Germinal center (tissue), 1 donor: ENCODE measurements at places on chromosomes 5 and 9.

GRCh38 chr5:160442824-160443431, 21.3 kb downstream of the PTTG1 start:
- no peak for DNase-seq

- no peak for DNase-seq
Observed at GRCh38 chr5:104569621-104570020, 1007.0 kb upstream of the NUDT12 start.

DNA sequence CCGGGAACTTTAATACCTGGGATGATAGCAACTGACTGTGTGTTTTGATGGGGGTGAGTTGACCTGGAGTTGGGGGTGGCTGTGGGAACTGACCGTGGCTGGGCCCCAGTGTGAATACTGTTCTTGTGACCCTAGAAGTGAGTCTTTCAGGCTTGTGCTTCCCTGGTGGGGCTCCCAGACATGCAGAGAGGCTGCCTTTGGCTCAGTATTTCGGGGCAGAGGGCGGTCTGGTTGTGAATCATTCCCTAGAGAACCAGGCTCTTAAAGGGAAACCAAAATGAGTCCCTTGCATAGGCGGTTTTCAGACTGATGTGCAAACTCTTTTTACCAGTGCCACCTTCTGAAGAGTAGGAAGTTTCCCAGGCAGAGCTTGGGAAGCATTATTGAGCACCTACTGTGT, 132.1 kb downstream of the MACROH2A1 start:
- no peak for DNase-seq

GRCh38 chr5:68405784-68406743, 190.5 kb downstream of the PIK3R1 start:
- DNase-seq, result no peak

DNA sequence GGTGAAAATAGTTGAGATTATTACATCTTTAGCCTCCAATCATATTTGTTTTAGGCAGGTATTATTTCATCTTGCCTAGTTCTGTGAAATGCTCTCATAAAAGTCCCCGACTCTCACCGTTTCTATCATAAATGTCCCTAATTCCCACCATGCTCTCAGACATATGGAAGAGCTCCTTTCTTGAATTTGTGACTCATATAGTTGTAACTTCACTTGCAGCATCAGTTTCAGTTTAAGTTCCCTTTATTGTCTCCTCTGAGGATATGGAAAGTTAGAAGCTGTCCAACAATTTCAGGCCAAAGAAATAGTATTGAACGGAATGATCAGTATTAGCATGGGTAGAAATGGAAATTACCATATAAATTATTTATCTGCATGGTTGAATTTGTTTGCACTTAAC, 187.5 kb upstream of the NR4A3 start:
- no peak for DNase-seq

GRCh38 chr5:2575871-2576270, 175.6 kb downstream of the IRX2 start:
- no peak for DNase-seq

DNA sequence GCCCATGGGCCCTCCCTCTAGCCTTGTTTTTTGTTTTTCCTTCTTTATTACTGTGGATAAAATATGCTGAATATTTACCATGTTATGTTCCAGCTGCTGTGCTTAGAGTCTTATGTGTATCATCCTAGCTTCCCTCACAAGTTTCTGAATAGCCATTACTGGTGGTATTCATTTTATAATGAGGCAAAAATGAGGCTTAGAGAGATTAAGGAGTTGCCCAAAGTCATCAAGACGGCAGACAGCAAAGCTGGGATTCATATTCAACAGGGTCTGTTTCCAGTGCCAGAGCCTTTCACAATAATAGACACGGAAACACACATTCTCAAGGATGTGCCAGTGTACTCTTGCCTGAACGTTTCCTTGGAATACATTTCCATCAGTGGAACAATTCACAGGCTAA, 258.1 kb downstream of the CTNND2 start:
- DNase-seq, result no peak

- DNase-seq, result no peak
Observed at GRCh38 chr5:128009403-128009802, 74.2 kb upstream of the SLC12A2 start.

GRCh38 chr9:17905366-17905765, 326.5 kb downstream of the SH3GL2 start:
- DNase-seq, result no peak

GRCh38 chr5:45796959-45797553, 100.9 kb upstream of the HCN1 start:
- DNase-seq, result no peak

DNA sequence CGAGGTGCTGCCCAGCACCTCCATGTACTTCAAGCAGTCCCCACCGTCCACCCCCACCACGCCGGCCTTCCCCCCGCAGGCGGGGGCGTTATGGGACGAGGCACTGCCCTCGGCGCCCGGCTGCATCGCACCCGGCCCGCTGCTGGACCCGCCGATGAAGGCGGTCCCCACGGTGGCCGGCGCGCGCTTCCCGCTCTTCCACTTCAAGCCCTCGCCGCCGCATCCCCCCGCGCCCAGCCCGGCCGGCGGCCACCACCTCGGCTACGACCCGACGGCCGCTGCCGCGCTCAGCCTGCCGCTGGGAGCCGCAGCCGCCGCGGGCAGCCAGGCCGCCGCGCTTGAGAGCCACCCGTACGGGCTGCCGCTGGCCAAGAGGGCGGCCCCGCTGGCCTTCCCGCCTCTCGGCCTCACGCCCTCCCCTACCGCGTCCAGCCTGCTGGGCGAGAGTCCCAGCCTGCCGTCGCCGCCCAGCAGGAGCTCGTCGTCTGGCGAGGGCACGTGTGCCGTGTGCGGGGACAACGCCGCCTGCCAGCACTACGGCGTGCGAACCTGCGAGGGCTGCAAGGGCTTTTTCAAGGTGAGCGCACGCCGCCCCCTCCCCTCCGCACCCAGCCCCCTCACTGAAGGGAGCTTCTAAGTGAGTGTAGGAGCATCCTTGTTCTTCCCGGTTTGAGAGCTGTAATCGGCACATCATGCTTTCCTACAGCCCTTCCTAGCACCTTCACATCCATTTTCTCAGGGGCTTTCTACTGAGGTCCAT, 6.9 kb downstream of the NR4A3 start:
- no peak for DNase-seq

DNA sequence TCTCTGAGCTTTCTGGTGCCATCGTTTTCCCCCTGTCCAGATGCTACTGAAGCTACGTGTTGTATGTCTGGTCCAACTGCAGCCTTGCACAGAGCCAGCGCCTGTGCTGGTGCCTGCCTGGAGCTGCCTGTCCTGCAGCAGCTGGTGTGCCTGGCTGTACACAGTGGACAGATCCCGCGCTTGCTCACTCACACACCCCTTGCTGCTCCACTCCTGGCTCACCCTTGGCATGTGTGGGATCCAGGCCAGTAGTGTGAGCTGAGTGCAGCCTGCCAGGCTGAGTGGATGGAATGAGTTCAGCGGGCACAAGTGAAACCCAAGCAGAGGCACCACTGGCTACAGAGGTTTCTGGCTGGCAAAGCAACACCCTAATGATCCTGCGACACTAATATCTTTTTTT, 40.4 kb downstream of the FER start:
- no peak for DNase-seq

GRCh38 chr5:88769165-88769564, 113.8 kb downstream of the MEF2C start:
- no peak for DNase-seq

- DNase-seq, result peak; percentile 6
Observed at GRCh38 chr5:171207256-171207847, 101.7 kb upstream of the TLX3 start.

DNA sequence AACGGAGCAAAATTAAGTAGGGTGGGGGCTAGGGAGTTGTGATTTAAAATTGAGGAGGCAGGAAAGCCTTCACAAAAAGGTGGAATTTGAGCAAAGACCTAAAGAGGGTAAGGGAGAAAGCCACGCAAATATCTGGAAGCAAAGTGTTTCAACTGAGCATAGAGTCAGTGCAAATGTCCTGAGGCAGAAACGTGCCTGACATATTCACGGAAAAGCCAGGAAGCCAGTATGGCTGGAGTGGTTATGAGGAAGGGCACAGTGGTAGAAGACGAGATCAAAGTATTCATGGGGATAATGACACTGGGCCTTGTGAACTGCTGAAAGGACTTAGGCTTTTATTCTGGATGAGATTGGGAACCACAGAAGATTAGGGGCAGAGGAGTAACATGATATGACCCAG, 268.4 kb downstream of the MAN2A1 start:
- DNase-seq, result no peak

DNA sequence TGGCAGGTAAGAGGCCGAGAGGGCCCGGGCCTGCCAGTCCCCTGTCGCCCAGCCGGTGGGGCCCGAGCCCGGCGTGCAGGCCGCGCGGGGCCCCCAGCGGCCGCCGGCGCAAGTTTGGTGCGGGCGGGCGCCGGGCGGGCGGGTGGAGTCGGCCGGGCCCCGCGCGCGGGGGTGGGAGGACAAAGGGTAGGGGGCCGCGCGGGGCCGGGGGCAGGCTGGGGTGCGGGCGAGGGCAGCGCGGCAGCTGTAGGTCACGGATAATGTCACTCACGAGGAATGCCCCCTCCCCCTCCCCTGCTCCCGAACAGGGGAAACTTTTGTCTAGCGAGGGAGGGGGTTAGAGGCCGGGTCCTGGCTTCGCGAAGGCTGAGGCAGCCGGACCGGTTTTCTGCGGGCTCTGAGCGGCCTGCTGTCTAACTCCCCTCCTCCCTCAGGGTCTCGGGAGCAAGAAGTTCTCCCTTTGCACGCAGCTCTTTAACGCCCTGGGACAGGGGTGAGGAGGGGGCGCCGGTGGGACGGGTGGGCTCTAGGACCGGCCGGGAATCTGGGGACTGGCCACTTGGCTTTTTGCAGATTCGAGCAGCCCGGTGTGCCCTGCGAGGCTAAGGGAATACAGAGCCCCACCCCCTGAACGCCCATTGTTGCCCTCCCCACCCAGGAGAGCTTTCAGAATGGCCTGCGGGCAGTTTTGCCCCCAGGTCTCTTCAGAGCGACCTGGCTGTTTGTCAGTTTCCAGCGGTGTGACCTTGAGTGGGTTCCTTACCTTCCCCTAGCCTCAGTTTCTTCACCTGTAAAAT, 21.3 kb upstream of the NDST1 start:
- peak; percentile 37 for DNase-seq

GRCh38 chr5:94467346-94467953, 151.0 kb downstream of the KIAA0825 start:
- no peak for DNase-seq

DNA sequence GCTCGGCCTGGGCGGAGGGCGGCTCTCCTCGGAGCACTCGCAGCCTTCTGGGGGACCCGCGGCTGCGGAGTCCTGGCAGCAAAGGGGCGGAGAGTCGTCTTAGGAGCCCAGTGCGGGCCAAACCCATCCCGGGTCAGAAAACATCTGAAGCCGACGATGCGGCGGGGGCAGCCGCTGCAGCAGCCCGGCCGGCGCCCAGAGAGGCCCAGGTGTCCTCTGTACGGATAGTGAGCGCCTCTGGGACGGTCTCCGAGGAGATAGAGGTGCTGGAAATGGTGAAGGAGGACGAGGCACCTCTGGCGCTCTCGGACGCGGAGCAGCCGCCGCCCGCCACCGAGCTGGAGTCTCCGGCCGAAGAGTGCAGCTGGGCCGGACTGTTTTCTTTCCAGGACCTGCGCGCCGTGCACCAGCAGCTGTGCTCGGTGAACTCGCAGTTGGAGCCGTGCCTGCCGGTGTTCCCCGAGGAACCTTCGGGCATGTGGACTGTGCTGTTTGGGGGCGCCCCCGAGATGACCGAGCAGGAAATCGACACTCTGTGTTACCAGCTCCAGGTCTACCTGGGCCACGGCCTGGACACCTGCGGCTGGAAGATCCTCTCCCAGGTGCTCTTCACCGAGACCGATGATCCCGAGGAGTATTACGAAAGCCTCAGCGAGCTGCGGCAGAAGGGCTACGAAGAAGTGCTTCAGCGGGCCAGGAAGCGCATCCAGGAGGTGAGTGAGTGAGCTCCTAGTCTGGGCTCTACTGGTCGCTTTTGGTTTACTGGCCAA, 1.2 kb downstream of the JMY start:
- peak; percentile 41 for DNase-seq

DNA sequence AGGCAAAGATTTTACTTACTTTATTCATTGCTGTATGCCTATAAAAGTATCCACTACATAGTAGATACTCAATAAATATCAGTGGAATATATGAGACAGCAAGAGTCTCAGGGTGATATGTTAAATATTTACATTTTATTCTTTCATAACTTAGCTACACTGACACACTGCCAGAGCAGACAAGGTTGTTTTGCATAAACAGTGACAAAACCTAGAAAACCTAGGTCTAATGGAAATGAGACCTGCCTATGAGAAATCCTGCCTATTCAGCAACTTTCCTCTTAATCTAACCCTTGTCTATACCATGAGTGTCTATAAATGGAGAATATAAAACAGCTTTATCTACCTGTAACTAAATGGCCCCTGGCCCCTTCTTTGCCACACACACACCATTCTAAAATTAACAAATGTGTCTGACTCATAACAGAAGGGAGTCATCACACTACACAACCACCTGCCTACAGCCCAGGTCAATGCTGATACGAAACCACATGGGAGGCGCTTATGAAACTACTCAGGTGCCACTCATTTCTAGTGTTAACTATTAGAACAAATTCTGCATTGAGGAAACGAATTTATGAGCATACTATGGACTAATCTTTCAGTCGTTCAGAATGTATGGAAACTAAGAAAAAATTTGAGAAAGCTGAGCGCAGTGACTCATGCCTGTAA, 60.3 kb downstream of the UBAP2 start:
- peak; percentile 2 for DNase-seq

GRCh38 chr5:10513501-10514442, 50.1 kb upstream of the ANKRD33B start:
- no peak for DNase-seq

DNA sequence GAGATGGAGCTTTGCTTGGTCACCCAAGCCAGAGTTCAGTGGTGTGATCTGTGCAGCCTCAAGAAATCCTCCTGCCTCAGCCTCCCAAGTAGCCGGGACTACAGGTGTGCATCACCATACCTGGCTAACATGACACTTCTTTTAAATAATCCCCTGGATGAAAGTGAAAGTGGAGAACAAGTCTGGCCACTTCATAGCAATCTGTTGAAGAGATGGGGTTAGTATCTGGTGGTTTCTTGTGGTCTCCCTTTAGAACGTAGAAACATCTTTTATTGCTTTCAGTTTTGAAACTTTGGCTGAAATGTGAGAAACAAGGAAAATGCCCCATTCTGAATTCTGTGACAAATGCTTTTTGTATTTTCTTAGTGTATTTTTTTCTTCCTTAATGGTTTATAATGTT, 452.5 kb upstream of the RIOK2 start:
- no peak for DNase-seq

- DNase-seq, result peak; percentile 12
Observed at GRCh38 chr5:7868427-7868772, 431 bp downstream of the FASTKD3 start.

DNA sequence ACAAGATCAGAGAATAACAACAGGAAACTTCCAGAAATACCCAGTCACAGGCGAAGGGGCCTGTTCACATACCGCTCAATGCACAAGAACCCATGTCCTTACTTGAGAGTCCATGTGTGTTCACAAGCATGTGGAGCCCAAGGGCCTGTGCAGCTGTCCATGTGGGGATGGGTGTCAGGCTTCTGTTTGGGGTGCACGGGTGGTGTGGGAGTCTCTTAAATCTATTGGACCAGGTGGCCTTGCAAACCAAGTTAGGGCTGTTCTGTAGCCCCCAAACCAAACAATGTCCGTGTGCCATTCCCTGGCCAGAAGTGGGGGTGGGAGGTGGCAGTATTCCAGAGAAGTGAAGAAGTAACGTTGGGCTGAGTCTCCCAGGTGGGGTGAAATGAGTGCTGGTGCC, 222.3 kb downstream of the PBX3 start:
- no peak for DNase-seq
